ENCODE measurements at places on chromosomes 3 and 15.

DNA sequence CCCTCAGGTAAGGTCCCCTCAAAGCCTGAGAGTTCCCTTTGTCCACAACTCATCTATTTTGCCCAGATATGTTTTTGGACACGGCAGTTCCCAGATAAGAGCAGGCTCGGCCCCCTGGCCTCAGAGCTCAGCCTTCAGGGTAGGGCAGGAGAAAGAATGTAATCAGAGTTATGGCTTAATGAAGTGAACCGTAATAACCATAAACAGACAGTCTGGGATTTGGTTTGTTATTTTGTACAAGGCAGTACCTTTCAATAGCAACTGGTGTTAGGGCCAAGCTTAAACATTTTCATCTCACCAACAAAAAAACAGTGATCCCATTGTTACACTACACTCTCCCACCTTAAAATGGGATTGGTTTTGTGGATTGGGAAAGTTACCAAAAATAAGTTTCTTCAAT lies 12.2 kb upstream of the ALDH1A3 start:
- DNase-seq = no peak

- no peak for DNase-seq
Observed at GRCh38 chr3:141737678-141738021, 448 bp upstream of the RNF7 start.

DNA sequence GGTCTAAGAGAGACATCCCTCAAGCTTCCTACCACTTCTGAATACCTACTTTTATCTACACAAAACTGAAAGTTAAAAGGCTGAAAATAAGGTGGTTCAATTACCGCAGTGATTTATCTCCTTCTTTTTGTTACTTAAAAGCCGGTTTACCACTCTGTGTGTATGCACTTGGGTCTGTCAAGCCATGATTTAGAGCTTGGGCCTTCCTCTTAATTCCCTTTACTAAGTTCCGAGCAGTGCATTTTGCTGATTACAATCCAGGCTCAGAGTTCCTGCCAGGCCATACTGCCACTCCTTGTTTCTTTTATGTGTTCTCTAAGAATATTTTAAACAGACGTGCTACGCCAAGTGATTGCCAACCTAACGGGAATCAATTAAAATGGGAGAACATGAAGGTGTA lies 16.5 kb downstream of the KCTD6 start:
- DNase-seq = no peak

GRCh38 chr3:113741086-113741485 lies 5.0 kb downstream of the NAA50 start:
- no peak for DNase-seq

- DNase-seq = no peak
Observed at GRCh38 chr3:20141851-20142250, 44.2 kb downstream of the SGO1 start.

DNA sequence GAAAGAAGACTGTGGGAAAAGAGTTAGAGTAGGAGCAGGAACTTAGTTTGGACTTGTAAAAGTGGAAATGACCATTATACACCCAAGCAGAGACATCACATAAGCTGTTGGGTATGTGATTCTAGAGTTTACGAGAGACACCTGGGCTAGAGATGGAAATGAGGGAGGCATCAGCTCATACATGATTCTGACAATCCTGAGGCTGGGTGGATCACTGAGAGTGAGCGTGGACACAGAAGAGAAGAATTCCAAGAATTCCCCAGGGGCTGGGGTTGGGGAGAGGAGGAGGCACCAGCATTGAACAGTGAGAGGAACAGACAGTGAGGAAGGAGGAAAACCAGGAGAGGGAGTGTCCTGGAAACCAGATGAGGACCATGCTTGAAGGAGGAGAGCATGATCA lies 113.5 kb downstream of the KCNAB1 start:
- no peak for DNase-seq

Data from CD4-positive, alpha-beta T cell treated with Interleukin-4 for 4 hours (primary cell).